CD4-positive, alpha-beta memory T cell (primary cell): ENCODE measurements at places on chromosomes 4 and X.
A peak's percentile ranks its signal among the peaks of the same experiment; 100 is the strongest.

GRCh38 chrX:155857561-155857960 lies 23.6 kb upstream of the VAMP7 start:
- no peak for DNase-seq

GRCh38 chrX:65723706-65724105 lies 56.3 kb downstream of the MSN start:
- DNase-seq, result peak; percentile 30

DNA sequence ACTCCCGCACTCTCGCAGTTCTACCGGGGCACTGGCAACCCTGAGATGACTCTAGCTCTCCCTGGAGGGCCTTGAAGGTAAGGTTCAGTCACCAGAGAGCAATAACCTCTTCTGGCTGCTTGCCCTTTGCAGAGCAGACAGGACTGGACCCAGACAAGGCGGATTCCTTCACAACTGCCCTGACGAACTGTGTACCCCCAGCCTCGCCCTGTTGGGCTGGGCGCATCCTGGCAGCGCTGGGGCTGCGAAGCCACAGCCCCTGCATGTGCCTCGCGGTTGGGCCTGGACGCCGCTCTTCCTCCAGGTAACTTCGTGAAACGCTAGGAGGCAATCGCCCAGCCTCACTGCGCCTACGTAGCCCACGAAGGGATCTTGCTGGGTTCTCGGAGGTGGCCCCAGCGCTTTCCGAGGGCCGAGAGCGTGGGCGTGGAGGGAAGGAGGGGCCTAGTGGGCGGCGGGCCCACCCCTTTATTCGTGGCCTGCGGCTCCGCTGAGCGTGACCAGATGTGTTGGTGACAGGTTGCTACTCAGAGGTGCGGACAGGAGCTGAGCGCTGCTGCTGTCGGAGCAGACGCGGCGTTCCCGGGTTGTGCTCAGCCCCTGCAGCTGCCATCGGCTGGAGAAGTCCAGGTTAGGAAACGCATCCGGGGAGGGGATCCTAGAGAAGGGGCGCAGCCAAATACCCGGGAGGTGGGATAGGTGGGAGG lies 1.9 kb upstream of the MAMLD1 start:
- no peak for DNase-seq

DNA sequence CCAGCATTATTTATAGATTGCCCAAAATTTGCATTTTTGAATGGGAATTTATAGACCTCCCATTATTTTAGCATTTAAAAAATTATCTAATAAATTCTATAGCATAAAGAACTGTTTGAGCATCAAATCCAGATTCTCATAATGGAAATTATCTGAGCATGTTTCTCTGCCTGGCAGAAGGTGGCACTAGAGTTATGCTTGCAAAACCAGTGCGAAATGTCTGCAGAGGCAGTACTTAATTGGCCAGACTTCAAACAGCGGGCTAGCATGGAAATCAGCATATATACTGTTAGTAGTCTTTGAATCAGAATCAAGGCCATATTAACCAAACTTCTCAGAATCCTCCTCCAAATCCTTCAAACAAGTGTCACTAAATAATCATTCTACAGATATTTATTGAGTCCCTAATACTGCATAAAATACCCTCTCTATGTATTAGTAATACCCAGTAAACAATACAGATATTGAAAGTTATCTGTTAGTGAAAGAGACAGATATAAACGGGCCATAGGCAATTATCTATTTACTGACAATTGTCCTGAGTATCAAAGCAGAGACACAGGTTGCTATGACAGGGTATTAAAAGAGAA lies 78.7 kb upstream of the DCLK2 start:
- no peak for DNase-seq

DNA sequence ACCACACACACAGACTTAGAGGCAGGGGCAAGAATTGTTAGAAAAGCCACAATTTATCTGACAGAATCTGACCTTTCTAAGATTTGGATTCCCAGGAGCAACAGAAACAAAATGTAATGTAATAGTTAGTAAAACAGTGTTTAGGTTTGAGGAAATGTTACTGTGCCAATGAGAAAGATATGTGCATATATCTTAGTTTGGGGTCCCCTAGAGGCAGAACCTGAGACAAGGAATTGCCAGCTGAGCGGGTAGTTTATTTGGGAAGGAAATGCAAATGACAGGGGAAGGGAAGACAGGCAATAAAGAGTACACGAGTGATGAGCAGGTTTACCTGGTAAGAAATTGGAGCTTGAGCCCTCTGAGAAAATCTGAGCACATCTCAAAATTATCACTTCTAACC lies 31.3 kb upstream of the DDX53 start:
- no peak for DNase-seq

DNA sequence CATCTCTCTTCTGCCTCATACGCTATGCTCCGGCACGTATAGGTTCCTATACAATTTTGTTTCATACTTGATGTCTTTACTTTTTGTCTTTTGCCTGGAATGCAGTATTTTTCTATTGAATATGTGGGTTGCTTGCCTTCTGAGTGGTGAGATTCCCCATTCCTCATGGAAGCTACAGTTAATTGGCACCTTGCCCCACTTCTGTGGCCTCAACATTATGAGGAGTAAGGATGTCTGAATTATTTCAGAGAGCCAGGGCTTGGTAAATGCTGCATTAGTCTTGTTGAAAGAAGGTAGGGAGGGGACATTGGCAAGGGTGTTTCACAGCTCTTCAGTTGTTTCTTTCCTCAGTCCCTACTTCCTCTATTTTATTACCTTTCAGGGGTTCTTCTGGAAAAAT lies 23.0 kb downstream of the CDKL5 start:
- DNase-seq, result no peak

DNA sequence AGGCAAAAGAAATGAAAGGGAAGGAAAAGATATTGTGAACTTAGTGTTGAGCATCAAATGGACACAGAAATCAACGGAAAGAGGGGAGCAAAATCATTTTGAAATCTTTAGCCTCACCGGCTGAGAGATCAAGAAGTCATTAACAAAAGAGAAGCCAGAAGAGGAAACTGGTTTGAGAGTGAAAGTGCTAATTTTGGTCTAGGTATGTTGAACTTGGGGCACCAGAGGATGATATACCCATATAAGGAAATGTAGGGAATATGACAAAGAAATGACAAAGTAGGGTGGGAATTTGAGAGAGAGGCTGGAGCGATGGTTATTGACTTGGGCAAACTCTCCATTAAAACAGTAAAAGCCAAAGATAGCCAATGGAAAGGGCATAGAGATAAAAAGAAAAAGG lies 183.4 kb upstream of the ATOH1 start:
- no peak for DNase-seq

DNA sequence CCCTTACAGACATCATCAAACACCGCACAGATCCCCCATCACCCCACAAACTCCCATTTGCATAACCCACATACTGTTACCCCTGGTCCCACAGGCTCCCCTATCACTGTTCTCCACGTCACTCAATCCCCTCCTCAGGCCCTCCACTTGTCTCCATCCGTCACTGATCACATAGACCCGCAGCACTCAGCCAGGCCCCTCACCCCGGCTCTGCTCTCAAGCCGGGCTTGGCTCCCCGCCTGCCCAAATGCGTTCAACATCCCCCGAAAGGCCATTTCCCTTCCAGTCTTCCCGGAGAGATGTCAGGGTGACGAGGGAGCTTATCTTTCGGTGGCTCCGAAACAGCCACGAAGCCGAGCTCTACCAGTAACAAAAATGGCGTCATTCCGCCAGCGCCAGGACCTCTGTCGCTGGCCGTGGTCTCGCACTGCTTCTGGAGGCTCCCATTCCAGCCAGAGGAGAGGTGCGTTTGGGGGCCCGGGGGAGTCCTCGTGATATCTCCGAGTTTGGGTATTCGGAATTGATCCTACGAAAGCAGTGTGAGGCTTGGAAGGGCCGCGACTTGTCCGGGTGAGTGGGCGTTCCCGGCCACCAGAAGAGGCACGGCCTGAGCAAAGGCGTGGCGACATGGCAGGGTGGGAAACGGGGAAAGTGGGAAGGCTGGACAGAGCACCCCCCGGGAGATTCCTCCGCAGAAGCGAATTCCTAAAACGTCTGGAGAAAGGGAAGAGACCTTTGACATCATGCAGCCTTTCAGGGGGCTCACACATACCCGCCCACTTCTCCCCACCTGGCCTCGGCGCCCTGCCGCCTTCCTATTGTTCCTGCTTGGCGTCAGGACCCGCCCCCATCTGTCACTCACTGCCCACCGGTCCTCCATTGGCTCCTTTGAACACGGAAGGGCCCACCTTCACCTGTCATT lies at the start of gene ZNF630:
TSS of gene ZNF630 (minus strand) at position 577 of the 922 bp plus-strand sequence. CDS start 4,754 bp downstream, outside the sequence.
- DNase-seq, result peak; percentile 49

GRCh38 chrX:124827258-124827845 lies 481.0 kb downstream of the SH2D1A start:
- no peak for DNase-seq

- DNase-seq, result no peak
Observed at GRCh38 chr4:84232309-84233095, 266.6 kb downstream of the NKX6-1 start.
